ENCODE measurements at places on chromosomes 16 and 17.
A peak's percentile ranks its signal among the peaks of the same experiment; 100 is the strongest.

DNA sequence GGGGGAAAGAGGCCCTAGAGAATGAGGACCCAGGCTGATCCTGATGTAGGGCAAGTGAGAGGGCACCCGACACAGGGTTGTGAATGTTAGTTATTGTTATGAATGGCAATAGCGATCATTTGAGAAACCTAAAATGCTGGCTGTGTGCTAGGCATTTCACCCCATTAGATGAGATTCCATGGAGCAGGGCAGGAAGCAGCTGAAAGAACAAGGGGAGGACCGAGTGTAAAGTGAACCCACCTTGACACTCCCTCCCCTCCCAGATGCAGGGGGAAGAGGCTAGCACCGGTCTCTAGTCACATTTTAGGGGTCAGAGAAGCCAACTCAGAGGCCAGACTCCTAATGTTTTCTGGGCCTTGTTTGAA, 553 bp upstream of the CORO6 start:
- DNase-seq: no peak

GRCh38 chr17:47905221-47905733, 9.2 kb downstream of the SP2 start:
- no peak for DNase-seq

DNA sequence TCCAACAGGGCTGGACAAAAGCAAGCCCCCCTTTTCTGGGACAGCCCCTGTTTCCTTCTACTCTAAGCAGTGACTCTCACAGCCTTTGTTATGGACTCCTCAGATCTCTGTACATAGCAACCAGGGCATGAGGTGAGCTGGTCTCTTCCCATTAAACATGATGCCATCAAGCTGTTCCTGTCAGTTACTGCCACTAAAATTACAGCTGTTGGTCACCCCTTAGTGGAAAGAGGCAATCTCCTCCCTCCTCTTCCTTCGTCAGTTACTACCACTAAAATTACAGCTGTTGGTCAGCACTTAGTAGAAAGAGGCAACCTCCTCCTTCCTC, 95.2 kb upstream of the SMIM36 start:
- no peak for DNase-seq

DNA sequence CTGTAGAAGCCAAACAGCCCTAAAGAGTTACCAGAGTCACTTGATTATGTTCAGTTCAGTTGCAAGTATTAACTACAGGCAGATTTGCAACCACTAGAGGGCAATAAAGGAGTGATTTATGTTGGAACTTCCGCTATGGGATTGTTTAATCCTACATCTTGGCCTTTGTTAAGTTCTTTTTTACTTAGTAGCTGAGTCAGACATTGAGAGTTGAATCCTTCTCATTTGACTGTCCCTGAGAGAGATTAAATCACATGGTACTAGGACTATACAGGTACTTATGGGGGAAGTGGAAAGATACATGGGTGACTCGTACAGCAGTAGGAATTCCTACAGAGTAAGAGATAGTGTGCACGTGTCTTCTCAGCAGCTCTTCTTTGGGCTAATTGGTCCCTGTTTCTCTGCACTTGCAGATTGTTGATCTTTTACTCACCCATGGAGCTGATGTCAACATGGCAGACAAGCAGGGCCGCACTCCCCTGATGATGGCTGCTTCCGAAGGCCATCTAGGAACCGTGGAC, 40.3 kb downstream of the CYB561 start:
- no peak for DNase-seq

- no peak for DNase-seq
Measured at GRCh38 chr16:89795676-89796075, 20.8 kb downstream of the FANCA start.

DNA sequence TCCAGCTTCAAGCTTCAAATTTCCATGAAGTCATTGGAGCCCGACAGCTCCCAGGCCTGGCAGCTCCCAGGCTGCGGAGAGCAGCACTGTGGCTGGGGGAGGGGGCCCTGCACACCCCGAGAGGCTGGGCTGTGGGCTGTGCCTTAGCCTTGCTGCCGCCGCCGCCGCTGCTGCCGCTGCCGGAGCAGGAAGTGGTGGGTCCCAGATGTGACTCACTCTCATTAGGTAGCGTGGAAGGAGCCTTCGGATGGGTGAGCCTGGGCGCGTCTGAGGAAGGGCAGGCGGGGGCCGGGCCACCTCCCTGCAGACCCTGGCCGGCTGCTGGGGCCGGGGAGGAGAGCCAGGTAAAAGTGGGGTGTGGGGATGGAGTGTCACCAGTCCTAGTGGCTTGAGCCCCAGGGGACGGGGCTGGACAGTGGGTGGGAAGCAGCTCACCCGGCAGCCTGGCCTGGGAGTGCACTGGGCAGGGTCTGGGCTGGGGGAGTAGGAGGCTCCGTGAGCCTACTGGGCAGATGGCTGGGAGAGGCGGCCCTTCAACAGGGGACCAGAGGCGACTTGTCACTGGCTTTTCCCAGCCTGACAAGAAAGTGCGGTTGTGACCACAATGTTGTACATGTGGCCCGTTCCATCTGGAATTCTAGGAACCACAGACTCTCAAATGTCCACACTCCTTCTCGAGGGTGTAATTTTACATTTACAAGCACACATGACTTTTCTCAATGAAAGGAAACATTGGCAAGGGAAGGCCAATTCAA, at the start of gene ADCY7:
ADCY7 (plus strand) TSS at position 215 of the 755 bp plus-strand sequence. CDS start 21,629 bp downstream, outside the sequence.
- DNase-seq: peak; percentile 64

GRCh38 chr17:7393613-7394451, 493 bp downstream of the PLSCR3 start:
- DNase-seq: peak; percentile 38

DNA sequence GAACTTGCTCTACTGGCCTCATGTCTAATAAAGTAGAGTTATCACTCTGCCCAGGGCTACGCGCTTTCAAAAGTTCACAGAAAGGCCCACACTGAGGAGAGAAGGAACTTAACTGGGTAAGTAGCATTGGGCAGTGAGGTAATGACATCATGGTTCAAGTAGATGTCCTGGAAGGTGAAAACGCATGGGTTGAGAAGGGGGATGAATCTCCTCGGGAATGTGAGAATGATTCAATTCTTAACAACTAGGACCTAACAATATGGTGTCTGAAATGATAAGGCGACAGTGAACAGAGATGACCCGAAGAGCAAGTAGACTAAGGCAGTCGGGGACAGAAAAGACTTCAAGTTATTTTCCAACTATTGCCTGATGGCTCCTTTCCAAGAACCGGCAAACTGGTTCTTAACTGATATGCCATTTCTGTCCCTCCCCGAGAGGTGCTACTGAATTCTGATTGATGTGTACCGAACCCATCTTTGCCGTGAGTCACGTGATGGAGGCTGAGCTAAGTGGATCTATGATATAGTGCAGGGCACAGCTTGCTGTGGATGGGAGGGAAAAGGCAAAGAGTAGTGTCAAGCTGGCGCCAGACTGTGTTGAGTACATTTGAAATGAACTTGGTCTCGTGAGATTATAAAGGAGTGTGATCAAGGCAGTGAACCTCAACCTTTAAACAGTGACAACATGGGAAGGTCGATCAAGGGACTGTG, 44.1 kb downstream of the MARCHF10 start:
- DNase-seq: no peak

- no peak for DNase-seq
Measured at GRCh38 chr17:49196520-49196919, 13.9 kb downstream of the GNGT2 start.

DNA sequence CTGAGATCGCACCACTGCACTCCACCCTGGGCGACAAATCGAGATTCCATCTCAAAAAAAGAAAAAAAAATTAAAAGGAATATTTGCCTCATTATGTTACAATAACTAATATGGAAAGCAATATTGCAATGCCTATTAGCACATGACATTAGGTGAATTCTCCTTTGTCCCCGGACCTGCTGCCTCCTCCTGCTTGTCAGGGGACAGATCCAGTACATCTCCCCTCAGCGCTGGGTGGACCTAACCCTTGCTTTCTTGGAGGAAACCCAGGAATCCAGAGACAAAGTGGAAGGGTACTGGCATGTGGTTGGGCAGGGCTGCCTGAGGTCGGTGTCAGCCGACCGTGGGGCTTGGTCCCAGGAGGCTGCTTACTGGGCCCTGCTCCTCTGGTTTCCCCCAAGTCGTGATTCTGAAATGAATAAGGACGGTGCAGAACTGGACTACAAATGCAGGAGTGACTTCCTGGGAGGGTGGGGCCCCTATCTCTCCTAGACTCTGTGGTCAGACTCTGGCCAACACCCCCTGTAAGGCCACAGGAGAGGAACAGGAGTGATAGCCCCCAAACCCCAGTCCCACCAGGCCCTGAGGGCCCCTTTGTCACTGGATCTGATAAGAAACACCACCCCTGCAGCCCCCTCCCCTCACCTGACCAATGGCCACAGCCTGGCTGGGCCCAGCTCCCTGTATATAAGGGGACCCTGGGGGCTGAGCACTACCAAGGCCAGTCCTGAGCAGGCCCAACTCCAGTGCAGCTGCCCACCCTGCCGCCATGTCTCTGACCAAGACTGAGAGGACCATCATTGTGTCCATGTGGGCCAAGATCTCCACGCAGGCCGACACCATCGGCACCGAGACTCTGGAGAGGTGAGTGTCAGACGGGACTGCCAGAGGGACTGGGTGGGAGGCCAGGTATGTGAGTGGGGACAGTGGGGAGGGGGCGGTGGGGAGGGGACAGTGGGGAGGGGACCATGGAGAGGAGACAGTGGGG, at the start of gene HBZ:
HBZ (plus strand) TSS at position 504 of the 988 bp plus-strand sequence; CDS start at position 770, 266 bp downstream.
- DNase-seq: no peak

DNA sequence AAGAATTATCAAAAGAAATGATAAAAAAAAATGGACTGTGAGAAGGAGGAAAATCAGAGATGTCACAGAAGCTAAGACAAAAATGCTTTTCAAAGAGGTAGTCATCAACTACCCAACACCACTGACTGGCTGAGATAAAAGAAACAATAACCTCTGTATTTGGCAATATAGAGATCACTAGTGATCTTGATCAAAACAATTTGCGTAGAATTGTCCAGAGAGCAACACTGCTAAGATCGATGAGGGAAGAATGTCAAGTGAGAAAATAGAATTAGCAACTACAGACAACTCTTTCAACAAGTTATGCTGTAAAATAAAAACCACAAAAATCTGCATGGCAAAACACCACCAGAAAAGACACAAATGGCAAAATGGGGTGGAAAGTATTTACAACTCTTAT, 66.0 kb downstream of the BRIP1 start:
- no peak for DNase-seq

- no peak for DNase-seq
Measured at GRCh38 chr17:2885733-2886132, 89.5 kb downstream of the RAP1GAP2 start.

DNA sequence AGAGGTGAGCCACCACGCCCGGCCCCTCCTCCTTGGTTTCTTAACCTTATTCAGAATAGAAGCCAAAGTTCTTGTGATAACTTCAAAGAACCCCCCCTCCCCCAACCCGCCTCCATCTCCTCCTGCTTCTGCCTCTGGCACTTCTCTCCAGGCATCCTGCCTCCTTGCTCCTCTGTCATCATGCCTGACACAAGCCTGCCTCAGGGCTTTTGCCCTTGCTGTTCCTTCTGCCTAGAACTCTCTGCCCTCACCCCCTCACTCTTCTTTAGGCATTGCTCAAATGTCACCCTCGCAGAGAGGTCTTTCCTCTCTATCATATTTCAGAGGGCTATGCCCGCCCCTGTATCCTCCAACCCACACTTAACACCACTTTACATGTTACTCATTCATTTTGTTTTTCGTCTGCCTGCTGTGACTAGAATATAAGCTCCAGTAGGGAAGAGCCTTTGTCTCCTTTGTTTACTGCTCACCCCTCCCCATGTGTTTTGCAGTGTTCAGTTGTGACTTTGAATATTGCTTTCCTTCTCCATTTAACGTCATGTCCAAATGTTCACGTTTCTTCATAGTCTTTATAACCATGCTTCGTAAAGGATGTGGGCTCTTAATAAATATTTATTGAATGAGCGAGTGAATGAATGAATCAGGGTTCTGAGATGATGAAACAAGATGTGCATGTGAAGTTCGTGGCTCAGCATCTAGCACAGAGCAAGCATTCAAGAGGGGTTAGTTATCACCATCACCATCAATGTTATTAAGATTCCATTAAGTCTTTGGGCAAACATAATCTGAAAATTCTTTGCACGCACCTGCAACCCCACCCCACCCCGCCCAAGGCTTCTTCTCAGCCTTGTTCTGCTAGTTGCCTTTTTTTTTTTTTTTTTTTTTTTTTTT, 186.2 kb upstream of the WSCD1 start:
- DNase-seq: no peak

GRCh38 chr17:71168053-71168741, 952.6 kb upstream of the SOX9 start:
- no peak for DNase-seq

DNA sequence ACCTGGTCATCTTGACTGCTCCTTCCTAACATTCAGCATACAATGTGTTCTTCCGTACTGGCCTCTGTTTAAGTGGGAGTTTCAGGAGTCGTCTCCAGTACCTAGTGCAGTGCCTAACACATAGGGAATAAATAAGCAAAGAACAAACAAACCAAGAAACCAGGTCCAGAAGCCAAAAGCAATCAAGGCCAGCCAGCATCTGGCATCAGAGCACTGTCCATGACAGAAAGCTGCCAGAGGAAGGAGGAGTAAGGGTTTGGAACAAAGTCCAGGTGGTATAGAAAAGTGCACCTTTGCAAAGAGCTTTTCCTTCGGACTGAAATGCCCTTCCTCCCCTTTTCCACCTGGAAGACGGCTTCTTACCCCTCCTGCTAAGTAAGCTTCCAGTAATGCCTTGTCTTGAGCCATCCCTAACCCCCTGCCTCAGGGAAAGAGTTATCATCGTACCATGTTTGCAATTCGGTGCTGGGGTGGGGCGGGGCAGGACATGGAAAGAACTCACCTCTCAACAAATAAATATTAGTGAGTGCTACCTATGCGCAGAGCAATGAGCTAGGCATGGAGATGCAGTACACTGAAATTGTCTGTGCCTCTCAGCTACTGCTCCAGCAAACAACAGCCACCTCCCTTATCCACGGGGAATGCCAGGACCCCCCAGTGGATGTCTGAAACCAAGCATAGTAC, 47.6 kb downstream of the C17orf67 start:
- DNase-seq: no peak

- DNase-seq: no peak
Measured at GRCh38 chr16:89422905-89423630, 67.3 kb downstream of the ANKRD11 start.

GRCh38 chr17:18191967-18192366, 8.3 kb downstream of the ALKBH5 start:
- no peak for DNase-seq

GRCh38 chr17:57619061-57619937, 125.8 kb downstream of the CCDC182 start:
- DNase-seq: no peak

GRCh38 chr17:49061524-49061943, 64.3 kb downstream of the IGF2BP1 start:
- DNase-seq: no peak

- DNase-seq: no peak
Measured at GRCh38 chr17:79777120-79777893, 641 bp upstream of the CBX2 start.

- DNase-seq: no peak
Measured at GRCh38 chr16:749010-749409, 8.2 kb upstream of the CIAO3 start.

DNA sequence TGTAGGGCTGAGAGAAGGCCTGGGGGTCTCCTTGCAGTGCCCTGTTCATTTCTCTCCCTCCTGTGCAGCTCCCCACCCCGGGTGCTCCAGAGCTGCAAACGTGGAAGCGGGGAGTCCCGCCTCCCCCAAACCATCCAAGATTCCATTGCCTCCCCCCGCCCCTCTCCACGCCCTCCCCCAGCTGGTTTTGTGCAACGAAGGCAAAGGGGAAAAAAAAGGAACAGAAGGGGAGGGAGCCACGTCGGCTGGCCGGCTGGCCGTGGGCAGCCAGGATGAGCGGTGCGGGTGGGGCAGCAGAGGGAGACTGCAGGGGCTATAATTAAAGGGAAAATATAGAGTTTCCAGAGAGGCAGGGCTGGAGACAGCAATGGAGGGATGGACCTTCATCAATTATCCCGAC, 1.7 kb upstream of the COL1A1 start:
- no peak for DNase-seq

- no peak for DNase-seq
Measured at GRCh38 chr17:70394473-70395232, 225.3 kb downstream of the KCNJ2 start.

All from stimulated activated CD4-positive, alpha-beta T cell treated with anti-CD3 and anti-CD28 coated beads, TNF-alpha, amount 100 ng/mL, for 1 hour (primary cell).